Stimulated activated CD8-positive, alpha-beta memory T cell treated with anti-CD3 and anti-CD28 coated beads, Interleukin-7, amount 100 ng/mL, for 1 hour (primary cell): ENCODE measurements at places on chromosomes 7 and 10.

DNA sequence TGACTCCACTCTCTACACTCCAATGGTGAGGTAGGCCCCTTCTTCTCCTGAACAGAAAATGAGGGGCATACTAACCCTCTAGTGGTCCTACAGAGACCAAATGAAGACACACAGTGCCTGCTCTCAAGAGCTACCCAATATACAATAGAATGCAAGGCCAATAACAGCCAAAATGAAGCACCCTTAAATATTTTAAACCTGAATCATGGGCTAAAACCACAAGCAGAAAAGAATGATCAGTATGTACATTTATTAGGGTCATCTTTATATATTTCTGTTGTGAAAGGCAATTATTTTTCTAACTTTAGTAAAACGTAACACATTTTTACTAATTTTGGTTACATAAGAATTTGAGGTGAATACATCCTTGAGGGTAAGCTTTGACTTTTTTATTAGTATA lies 49.9 kb upstream of the COL1A2 start:
- DNase-seq, result no peak

GRCh38 chr10:100013621-100014020 lies 3.9 kb upstream of the DNMBP start:
- no peak for DNase-seq

DNA sequence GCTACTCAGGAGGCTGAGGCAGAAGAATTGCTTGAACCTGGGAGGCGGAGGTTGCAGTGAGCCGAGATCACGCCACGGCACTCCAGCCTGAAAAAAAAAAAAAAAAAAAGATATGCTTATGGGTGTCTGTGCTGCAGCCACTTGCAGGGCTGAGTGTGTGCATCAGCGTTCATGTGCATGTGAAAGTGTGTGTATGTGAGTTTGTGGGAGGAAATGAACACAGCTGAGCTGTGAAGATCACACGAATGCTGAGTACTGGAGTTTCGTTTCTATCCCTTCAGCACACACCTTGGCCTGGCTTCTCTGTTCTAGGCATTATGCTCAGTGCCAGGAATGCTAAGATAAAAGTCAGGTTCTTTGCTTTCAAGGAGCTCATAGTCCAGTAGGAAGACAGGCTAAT lies 12.0 kb upstream of the SVOPL start:
- no peak for DNase-seq

- no peak for DNase-seq
These were observed 738.6 kb upstream of the LRRTM3 start for GRCh38 chr10:66187053-66187733.

DNA sequence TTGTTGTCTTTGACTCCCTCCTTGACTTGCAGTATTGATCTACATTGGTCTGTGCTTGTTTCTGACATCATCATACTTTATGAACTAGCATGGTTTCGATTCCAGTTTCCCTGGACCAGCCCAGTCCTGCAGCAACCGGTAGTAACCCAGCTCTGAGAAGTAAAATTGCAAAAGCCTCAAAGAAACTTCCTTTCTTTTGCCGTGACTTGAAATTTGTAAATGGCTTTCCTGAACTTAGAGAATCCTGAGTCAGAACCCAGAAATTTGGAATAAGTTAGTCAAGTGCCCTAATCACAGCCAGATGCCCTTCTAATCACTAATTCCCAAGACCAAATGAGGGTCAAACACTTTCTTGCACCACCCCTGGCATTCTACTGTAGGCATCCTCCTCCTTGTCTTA lies 15.0 kb downstream of the TAS2R60 start:
- DNase-seq, result no peak

DNA sequence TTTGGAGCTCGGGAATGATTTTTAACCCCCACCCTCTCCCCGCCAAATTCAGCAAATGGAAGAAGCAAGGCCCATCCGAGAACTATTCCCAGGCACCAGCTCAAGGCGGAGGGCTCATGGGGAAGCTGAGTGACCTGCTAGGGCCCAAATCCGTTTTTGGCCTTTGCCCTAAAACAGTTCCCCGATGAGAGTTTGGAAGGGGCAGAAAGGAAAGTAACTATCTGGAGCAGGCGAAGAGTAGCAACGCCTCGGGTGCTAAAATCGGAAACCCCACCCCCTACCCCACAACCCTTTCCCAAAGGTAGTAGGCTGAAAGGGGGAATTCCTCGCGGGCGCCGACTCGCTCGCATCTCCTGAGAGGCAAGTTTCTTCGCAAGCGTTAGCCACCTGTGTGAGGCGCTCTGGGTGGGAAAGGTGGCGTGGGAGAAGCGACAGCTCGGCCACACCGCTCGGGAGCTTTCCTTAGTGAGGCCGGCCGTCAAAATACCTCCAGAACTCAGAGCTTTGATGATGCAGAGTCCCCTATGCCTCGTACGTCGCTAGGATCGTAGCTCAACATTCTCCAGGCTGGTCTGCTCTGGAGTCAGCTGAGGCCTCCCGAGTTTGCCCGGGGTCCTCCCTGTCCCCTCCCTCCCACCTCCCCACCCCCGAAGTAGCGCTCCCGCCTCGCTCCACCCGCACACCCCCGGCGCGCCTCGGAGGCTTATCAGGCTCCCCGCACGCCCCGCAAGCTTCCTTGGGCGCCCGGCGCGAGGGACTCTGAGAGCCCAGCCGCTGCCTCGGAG lies 642 bp upstream of the PRKG1 start:
- no peak for DNase-seq

- DNase-seq, result no peak
These were observed 46.6 kb downstream of the CCSER2 start for GRCh38 chr10:84375011-84375410.

- DNase-seq, result no peak
These were observed 119.4 kb downstream of the EVX1 start for GRCh38 chr7:27362026-27362425.

- no peak for DNase-seq
These were observed 277.6 kb downstream of the REEP3 start for GRCh38 chr10:63798599-63799498.

DNA sequence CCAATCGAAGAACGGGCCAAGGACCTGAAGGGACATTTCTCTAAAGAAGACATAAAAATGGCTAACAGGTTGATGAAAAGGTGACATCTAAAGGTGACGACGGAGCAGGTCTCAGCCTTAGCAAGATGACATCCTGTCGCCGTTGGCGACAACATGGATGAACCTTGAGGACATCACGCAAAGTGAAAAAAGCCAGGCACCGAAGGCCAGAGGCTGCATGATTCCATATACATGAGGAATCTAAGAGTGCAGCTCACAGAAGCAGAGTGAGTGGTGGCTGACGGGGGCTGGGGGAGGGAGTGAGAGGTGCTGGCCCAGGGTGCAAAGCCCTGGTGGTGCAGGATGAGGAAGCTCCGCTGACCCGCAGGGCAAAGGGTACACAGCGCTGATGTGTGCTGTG lies 34.1 kb upstream of the NKX6-2 start:
- DNase-seq, result no peak
